ENCODE measurements at places on chromosomes 3 and 15.

GRCh38 chr3:122929188-122930062 lies 98.1 kb downstream of the SEMA5B start:
- no peak for DNase-seq

- no peak for DNase-seq
Measured at GRCh38 chr3:16255726-16256125, 9.0 kb downstream of the DPH3 start.

GRCh38 chr15:56371495-56372147 lies 6.4 kb downstream of the TEX9 start:
- DNase-seq, result peak; percentile 20

DNA sequence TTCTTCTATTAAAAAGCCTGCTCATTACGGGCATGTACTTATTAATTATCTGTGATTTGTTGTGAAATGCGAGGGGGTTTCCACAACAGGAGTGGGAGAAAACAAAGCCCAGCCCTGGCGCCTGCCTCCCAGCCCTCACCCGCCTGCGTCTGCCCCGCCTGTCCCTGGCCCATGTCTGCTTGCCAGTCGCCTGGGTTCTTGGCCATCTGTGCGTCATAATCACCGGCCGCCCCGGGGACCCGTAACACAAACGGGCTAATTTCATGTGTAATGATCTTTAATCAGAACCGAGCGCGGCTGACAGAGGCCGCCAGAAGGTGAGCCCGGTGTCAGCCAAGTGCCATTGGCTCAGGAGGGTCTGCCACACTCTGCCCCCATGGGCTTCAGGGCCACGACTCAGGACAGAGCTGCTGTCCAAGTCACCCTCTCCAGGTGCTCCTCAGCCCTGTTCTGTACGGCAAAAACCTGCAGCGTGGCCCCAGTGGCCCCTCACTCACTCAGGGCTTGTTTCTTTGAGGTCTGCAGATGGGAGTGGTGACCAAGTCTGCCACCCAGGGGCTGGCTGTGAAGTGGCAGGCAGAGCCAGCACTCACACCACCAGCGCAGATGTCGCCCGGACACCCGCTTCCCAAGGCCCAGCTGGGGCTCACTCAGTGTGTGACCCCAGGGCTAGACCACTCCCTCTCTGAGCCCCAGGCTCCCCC lies 28.8 kb upstream of the TMEM115 start:
- DNase-seq, result peak; percentile 8

GRCh38 chr3:41961751-41962679 lies at the start of gene ULK4:
TSS of gene ULK4 (minus strand) at chr3:41962103. CDS start at chr3:41954759, 7,344 bp downstream.
- peak; percentile 99 for DNase-seq

GRCh38 chr3:39727415-39727814 lies 82.0 kb upstream of the MYRIP start:
- peak; percentile 47 for DNase-seq

- DNase-seq, result no peak
Measured at GRCh38 chr3:182904164-182904563, 76.2 kb downstream of the DCUN1D1 start.

GRCh38 chr3:188283347-188283746 lies 129.4 kb downstream of the LPP start:
- peak; percentile 3 for DNase-seq

- no peak for DNase-seq
Measured at GRCh38 chr15:87419344-87419743, 837.2 kb downstream of the NTRK3 start.

DNA sequence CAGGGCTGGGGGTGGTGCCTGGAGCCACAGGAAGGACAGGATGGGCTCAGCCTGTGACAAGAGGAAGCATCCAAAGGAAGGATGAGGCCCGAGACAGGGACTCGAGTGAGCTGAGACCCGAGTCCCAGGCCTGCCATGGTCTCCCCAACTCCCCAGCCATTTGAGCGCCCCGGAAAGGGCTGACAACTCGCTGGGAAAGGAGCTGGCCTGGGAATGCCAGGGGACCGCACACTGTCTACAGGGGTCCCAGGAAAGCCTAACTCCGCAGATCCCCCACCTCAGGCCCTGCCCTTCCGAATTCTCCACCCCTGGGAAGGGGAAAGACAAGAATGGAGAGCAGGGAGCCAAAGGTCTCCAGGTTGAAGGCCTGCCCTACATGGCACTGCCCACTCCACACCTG lies 21.0 kb upstream of the SHISA5 start:
- no peak for DNase-seq

GRCh38 chr15:41945221-41945620 lies 27.1 kb downstream of the EHD4 start:
- DNase-seq, result no peak

DNA sequence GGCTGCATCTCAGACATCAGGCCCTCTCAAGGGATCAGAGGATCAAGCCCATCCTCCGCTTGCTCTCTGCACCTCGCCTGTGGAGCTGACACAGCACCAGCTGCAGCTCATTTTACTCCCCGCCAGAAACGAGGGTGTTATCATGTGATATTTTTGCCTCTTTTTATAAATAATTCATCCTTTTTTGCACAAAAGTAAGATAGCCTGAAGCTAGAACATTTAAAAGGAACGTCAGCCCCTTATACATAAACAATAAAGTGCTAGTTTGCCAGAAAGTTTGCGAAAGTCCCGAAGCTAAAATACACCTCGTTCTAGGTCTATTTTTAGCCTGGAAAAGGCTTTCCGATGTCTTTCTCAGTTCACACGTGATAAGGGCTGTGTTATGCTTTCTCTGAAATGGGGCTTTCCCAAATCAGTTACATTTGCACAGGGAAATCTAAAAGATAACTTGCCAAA lies 9.6 kb upstream of the FAM174B start:
- DNase-seq, result no peak

GRCh38 chr3:62041681-62042080 lies 331.7 kb downstream of the FEZF2 start:
- no peak for DNase-seq

DNA sequence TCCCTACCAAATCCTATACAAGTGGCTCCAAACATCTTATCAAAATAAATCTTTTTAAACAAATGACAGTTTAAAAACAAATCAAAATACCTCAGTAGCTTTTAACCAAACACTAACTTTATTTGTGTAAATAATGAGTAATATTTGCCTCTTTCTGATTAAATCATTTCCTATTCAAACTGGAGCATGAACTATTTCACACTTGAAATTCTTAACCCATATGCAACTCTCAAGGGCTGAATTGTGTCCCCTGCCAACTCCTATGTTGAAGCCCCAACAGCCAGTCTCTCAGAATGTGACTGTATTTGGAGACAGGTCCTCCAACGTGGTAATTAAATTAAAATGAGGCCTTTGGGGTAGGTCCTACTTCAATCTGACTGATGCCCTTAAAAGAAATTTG lies 55.9 kb upstream of the MCTP2 start:
- DNase-seq, result no peak

DNA sequence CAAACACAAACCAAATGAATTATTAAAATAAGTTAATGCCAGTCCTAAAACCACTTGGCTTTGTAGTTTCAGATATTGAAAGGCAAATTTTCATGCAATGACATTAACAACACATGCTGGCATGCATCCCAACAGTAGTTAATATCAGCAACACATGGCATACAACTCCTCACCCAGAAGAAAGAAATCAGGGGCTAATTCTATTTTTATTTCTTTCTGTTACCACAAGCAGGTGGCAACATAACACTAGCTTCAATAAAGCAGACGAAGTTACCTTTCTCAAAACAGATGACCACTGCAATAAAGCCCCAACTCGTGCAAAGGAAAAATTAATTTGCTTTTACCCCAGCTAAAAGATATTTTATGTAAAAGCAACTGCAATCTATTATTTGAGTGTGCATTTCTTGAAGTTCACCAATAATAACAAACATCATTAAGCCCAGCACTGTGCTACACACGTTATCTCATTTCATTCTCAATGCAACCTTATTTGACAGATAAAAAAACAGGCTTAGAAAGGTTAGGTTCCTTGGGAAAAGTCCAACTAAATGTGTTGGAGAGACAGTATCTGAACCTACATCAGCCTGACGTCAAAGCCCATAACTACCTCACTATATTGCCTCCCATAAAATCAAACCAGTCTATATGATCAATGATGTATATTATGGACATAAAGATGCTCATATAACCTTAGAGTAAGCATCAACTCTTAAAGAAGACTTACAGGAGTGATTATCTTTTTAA lies 2.8 kb downstream of the TOP2B start:
- peak; percentile 23 for DNase-seq

DNA sequence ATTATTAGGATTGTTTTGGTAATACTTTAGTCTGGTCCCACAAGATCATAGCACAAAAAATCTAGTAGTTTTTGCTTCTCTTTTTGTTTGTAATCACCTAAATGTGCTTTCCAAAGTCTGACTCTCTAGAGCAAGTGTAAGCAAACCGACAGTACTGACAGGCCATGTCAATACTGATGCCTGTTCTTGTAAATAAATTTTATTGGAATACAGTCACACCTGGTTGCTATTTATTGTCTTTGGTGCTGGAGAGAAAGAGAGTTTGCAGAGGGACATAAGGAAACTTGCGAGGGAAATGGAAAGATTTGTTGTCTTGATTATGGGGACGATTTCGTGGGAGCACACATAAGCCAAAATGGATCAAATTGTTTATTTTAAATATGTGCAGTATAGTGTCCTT lies 77.5 kb downstream of the NAALADL2 start:
- DNase-seq, result no peak

GRCh38 chr3:64030741-64031140 lies 7.4 kb upstream of the PSMD6 start:
- DNase-seq, result peak; percentile 87

- DNase-seq, result no peak
Measured at GRCh38 chr3:31636049-31636448, 103.3 kb downstream of the STT3B start.

- DNase-seq, result peak; percentile 55
Measured at GRCh38 chr3:185820973-185821758, 3.7 kb downstream of the IGF2BP2 start.

DNA sequence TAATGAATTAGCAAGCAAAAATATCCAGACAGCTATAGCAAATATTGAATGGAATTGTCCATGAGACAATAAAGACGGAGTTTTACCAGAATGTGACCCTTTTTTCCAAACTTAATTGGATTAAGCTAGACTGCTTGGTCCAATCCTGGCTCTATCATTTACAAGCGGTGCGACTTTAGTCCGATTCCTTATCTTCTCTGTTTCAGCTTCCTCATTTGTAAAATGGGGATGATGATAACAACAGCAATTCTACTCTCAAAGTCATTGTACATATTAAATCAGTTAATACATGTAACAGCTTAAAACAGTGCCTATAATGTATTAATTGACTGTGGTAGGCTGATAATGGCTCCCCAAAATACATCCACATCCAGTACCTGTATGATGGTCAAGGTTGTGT lies 62.1 kb upstream of the CRBN start:
- DNase-seq, result peak; percentile 34

DNA sequence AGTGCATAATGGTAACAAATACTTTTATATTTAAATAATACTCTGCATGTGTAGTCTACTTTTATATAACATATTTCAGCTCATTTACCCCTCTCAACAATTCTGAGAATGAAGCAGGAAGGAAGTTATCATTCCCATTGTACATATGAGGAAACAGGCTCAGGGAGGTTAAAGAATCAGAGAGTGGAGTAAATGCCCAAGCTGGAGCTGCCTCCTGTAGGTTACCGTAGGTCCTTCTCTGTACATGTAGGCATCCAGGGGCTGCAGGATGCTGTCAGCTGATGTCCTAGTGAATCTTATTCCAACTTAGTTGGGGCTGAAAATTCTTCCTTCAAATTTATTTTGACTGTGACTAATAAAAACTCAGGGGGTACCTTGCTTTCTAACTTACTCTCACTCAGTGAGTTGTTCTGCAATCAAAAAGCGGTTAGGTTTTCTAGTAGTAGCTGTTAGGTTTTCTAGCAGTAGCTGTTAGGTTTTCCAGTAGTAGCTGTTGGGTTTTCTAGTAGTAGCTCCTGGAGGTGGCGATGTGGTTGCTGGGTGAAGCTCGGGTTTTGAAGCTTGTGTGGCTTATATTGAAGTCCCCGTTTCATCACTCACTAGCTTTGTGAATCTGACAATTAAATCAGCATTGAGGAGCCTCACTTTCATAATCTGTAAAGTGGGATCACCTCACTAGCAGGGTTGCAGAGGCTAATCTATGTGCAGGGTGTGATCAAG lies 357.0 kb downstream of the NR2F2 start:
- peak; percentile 3 for DNase-seq

- no peak for DNase-seq
Measured at GRCh38 chr3:99625237-99625622, 13.2 kb upstream of the COL8A1 start.

GRCh38 chr3:181692311-181693145 lies 19.2 kb upstream of the SOX2 start:
- no peak for DNase-seq

DNA sequence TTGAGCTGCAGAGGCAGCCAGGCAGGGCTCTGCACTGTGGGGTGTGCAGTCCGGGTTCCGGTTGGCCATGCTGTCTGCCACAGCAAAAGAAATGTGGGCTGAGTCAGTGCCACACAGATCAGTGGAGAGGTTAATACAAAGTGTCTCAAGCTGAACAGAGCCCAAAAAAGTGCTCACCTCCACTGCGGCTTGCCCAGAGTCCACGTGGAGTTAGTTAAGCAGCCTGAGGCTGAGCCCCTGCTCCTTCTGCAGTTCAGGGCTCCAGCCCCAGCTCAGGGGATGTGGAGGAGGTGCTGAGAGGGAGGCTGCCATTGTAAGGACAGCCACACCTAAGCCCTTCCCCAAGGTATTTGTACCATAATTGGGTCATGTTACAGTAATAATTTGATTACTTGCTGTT lies 85.3 kb downstream of the LRRK1 start:
- DNase-seq, result no peak

DNA sequence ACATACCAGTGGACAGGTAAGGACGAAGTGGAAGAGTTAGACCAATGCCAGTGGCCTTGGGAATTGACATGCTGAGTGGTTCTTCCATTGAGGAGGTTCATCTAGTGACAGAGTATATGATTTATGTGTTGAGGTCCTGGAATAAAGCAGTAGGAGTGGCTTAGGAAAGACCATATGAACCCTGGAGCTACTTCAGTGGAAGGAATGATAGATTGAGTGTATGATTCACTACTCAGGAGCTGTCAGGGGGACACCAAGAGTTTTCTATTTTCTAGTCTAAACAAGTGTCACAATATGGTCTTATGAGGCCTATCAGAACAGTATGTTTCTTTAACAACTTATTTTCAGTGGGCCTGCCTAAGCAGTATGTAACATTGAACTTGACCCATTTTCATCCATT lies 63.9 kb downstream of the NME9 start:
- no peak for DNase-seq

- no peak for DNase-seq
Measured at GRCh38 chr3:161343540-161343939, 27.8 kb downstream of the SPTSSB start.

DNA sequence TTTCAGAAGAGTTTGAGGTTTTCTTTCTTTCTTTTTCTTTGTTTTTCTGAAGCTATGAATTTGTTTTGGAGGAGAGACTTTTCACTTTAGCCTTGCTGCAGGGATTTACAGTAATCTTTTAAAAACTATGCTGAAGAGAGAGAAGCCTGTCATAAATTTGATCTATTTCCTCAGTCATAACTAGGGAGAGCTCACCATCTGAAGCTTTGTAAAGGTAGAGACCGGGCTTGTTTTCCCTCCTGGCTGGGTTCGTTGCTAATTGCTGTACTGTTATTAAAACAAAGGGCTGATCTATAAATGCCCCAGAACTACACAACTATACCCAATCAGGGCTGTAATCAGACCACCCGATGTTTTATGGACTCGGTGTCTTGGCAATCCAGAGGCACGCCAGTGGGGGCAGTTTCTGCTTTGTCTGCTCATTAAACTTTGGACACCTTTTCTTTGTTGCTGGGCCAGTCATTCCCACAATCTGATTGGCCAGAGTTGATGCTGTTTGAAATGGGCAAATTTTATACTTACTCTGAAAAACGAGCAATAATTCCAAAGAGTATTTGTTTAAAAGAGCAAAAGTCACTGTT lies 164.3 kb downstream of the CACNA1D start:
- DNase-seq, result no peak
